SIG-M5 (cell line): ENCODE measurements at places on chromosomes 5 and 9.

- DNase-seq = no peak
Observed at GRCh38 chr9:78828521-78828920, 531.6 kb downstream of the PSAT1 start.

DNA sequence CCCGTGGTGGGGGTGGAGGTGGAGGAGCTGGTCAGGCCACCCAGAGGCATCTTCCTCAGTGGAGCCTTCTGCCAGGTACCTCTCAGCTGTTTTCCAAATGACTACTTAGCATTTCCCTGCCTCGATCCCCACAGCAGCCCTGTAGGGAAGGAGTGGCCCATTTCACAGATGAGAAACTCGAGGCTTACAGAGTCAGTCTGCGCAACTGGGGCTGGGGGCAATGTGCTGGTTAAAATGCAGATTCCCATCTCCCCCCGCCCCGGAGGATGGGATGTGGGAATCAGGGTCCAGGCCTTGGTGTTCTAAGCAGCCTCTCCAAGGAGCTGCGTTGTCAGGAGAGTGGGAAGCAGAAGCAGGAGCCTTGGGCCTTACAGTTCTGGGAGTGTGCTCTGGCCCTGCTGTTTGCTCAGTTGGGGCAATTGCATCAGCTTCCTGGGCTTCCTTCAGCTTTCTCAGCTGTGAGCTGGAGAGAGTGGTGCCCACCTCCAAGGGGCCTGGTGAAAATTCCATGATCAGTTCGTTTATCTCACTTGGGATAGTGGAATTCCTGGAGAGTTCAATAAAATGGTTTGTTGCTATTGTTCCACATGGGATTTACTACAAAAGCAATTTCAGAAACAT lies 19.4 kb downstream of the ERGIC1 start:
- no peak for DNase-seq

DNA sequence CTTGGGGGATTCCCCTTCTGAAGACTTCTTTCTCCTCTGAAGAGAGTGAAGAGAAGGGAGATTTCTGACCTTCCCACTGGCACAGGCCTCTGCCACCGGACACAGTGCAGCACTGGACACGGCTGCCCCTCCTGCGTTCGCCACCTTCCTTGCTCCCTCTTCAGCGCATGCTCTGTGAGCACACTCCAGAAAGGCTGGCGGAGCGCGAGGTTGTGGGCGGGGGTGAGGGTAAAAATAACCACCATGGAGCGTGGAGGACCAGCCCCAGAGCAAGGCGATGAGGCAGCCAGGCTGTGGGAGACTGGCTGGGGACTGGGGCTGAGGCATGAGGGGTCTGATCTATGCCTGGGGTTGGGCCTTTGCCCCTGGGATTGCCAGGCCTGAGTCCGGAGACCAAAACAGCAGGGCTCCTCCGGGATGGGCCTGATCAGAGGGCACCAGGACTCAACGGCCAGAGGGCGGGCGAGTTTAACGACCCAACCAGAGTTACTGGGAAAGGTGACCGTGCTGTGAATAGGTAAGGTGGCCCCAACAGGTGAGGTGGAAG lies 97.2 kb downstream of the ROR2 start:
- no peak for DNase-seq

GRCh38 chr9:34995670-34996060 lies 6.1 kb downstream of the DNAJB5 start:
- DNase-seq = no peak

DNA sequence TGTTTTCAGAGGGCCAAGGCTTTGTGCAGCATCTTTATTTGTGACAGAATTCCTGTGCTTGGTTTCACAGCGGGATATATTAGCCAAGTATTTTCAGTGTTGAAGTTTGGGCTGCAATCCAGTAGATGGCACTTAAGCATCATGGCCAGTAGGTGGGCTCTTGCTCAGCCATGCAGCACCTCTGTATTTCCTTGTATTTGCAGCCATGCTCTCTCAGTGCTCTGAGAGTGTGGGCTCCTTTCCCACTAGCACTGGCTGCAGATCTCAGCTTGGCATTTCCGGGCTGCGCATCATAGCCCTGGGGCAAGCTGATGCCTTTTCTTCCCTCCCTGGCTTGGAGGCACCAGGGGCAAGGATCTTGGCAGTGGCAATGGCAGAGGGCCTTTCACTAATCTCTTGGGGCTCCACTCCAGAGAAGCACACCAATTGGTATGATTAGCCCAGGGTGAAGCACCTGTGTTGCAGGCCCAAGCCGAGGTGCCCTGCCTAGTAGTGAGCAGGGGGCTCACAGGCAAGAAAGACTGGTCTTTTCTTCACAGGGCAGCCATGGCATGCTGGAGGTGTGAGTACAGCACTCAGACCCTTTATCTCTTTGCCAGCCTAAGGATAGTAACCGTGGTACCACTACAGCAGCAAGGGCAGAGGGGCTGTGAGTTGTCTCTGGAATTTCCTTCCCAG lies 48.3 kb downstream of the SLCO6A1 start:
- DNase-seq = peak; percentile 19

GRCh38 chr9:32264170-32264864 lies 120.1 kb upstream of the ACO1 start:
- DNase-seq = no peak

GRCh38 chr9:5764130-5764868 lies 68.6 kb downstream of the ERMP1 start:
- DNase-seq = no peak

DNA sequence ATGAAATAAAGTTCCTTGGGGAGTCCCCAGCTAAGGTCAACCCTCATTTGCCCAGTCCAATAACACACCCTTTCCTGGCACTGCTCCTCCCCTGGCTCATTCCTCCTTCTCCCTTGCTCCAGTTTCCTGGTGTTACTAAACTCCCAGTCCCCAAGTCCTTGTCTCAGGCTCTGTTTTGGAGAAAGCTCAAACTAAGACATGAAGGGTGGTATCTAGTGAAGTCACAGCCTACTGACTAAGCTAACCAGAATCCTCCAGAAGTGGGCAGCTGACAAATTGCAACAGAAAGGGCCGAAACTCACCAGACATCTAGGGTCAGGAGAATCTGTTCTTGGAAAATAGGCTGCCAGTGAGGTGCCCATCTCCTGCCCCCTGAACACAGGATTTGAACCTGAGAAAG lies 118.7 kb upstream of the NEK6 start:
- DNase-seq = no peak

DNA sequence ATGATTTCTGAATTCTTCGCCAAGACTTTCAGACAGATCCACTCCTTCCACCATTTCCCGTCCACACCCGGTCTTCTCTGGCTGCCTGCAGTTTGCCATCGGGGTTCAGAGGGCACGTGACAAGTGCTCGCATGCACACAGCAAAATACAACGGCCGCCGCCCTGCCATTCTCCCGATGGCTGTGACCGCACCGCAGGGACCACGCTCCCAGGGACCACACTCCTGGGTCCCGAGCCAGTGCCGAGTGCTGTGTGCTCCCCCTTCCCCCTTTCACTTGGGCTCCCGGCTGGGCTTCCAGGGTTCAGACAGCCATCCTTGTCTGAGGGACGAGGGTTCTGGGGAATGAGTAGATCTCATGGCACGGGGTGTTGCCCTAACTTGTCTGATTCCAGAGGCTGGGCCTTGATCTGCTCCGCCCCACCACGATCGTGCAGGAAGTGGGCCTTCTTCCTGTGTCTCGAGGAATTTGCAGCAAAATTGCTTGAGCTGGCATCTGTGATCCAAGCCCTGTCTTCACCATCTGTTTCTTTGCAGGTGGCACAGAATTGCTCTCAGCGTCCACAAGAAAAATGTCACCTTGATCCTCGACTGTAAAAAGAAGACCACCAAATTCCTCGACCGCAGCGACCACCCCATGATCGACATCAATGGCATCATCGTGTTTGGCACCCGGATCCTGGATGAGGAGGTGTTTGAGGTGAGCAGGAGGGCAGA lies 59.2 kb downstream of the COL5A1 start:
- no peak for DNase-seq

DNA sequence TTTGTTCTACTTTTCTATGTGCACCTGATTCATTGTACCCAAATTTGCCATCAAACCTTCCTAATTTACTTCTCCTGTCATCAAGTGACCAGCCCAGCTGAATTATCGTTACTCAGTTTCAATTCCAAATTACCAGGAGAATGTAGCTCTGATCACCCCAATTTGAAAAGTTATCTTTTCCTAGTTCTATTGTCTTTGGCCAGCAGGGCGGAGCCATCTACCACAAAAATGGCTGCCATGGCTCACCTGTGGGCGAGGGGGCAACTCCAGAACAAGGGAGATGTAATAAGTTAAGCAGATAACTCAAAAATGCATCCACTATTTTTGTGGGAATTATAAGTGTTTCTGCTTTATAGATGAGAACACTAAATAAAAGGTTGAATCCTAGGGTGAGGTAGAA lies 133.8 kb upstream of the MOCS2 start:
- no peak for DNase-seq

- DNase-seq = peak; percentile 12
Observed at GRCh38 chr5:135456238-135457099, 4.3 kb upstream of the TIFAB start.

GRCh38 chr9:114931407-114931806 lies 1.0 kb upstream of the TNFSF8 start:
- no peak for DNase-seq

DNA sequence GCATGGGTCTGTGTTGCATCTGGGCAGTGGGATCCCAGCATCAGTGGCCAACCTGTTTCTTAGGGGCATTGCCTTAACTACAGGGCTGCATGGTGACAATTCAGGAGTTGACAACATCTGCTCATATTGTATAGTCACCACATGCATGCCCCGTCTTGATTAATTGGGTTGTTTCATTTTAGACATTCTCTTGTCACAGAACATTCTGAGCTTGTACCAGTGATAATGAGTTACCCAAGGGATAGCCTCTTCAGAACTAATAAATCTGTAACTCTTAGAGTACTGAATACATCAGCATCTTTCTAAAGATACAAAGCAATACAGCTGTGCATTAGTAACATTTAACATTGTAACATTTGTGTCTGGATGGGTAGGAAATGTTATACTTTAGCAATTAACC lies 426.5 kb upstream of the CD180 start:
- DNase-seq = no peak

DNA sequence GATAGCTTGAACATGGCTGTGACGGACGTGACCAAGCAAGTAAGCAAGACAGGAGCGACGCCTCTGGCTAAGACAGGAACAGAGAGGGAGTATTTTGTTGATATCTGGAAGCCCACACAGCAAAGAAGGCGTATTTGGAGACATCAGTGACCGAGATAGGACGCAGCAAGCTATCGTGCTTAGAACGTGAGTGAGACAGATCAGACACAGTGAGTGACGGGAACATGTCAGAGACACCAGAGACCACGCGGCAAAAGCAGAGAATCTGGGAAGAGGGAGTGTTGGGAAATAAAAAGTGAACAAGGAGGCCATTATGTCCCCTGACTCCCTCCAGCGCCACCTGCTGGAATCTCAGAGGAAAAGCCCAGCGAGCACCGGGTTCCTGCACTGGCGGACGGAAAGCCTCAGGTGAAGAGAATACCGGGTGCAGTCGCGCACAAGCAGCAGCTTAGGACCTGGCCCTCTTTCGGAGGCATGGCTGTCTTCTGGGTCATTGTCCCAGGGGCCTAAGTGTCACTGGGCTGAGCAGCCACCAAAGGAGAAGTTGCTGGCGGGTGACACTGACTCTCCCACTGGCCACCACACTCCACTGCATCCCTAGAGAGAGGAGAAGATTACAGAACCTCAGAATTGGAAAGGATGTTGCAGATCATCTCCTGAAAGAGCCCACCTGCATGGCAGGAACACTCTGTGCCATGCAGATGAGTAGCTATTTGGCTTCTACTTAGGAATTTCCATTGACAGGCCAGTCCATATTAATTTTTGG lies 99.1 kb downstream of the FBXO38 start:
- DNase-seq = no peak

DNA sequence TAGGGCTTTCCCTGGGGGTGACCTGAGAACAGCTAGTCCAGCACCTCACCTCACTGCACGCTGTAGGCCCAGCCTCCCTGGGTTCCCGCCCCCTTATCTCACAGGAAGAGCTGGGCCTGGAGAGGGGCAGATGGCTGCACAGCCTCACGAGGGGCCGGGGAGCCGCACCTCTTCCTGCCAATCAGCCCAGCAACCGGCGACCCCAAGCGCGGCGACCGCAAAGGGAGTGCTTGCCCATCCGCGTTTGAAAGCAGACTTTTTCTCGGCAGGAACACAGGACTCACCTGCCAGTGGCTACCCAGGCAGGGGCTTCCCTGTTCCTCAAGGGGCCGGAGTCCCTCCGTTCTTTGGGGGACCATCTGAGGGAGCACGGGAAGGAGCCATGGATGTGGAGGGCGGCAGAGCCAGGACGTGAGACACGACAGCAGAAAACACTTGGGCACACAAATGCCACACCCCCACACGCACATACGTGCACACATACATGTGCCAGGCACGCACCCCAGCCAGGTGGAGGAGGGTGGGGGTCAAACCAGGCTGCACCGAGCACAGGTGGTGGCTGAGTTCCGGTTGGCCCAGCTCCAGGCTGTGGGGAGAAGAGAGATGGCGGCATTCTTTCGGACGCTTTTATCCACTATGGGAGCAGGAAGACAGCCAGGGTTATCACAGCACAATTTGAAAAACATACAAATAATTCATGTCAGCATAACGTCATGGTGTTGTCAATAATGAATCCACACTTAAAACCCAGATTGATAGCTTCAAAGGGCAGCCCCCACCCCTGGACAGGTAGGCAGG lies 11.3 kb downstream of the TMEM250 start:
- no peak for DNase-seq

DNA sequence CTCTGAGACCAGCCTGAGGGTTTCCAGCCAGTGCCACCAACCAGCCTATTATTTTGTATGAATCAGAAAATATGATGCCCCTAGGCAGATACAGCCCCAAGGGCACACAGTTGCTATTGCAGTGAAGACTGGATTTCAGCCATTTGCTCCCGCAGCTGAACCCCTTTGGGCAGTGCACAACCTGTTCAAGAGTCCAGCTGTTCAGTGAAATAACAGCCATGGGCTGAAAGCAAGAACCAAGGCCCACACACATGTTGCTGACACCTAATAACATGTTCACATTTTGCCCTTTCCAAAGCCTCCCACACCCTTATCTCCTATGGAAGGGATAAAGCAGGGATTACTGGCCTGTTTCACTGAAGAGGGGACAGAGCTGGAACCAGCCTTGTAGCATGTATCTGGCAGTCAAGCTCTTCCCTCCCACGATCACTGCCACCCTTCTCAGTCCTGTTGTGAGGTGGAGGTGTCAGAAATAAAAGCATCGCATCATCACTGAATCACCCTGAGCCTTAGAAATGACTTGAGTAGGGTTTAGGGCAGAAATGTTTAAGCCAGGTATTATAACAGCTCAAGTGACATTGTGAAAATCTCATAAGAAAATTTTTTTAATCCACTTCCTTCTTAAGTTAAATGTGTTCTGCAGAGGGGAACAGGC lies 137.1 kb upstream of the FSTL4 start:
- no peak for DNase-seq

- no peak for DNase-seq
Observed at GRCh38 chr5:65913519-65913918, 12.9 kb upstream of the ERBIN start.
